ENCODE measurements at places on chromosomes 5 and 9.

- DNase-seq = no peak
Observed at GRCh38 chr5:58444805-58445204, 15.1 kb downstream of the PLK2 start.

- no peak for DNase-seq
Observed at GRCh38 chr5:9015937-9016270, 530.0 kb downstream of the SEMA5A start.

- DNase-seq = no peak
Observed at GRCh38 chr9:114169029-114169951, 14.0 kb downstream of the COL27A1 start.

DNA sequence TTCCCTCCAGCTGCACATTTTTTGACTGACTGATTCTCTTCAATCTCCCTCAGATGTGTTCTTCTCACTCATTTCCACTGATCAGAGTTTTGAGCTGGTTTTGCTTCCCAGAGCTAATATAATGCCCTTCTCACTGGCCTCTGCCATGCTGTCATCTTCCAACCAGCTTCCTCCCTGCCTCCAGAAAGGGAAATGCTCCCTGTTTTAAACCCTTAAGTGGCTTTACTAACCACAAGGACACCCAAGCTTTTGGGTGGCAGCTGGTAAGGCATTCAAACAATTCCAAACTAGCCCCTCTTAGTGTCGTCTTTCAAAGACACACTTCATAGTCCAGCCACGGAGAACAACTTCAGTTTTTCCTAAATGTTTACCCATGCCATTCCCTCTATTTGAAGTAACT, 172.5 kb downstream of the CRB2 start:
- no peak for DNase-seq

- DNase-seq = no peak
Observed at GRCh38 chr5:110884005-110884404, 145.2 kb downstream of the SLC25A46 start.

DNA sequence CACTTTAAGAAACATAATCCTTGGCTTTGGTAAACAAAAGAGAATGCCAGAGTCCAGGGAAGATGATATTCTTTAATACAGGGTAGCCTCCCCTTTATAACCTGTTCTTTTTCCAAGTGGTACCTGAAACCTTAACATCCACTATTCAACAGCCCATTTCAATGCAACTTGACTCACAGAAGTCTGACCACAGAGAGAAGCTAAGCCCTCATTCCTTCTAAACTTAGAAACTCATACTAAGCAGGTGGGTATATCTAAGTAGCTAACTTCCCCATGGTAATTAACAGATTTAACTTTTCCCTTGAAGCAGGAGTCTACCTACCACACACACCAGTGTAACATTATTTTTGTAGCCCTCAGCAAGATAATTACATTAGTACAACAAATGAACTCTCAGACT, 91.9 kb downstream of the CEMIP2 start:
- DNase-seq = no peak

DNA sequence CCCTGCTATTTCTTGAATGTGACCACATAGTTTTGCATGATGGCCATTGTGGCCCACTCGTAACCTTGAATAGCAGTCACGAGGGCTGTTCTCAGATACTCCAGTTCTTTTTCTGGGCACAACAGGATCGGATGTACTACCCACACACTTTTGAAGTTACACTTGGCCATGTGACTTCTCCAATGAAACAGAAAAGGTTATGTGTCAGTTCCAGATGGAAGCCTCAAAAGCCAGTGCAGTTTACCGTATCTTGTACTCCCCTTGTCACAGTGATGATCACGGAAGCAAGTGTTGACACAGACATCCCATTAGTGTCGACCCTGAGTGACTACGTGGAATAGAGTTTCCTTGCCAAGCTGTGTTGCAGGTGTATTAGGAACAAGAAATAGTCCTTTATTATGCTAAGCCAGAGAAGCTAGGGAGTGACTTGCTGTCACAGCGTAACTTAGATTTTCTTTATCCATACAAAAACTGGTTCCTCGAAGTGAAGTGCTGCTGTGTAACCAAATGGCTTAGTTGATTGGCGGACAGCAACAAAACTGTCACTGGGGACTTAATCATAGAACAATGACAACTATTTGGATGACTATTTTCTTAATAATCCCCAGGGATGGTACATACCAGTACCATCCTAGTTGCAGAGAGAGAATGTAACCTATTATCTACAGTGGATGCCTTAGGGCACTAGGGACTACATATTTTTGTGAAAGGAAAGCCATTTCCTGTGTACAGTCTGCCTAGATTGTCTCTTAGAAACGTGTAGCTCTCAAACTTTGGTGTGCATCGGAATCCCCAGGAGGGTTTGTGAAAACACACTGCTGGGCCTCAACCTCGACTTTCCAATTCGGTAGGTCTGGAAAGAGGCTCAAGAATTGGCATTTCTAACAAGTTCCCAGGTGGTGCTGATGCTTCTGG, 90.1 kb upstream of the DMRT1 start:
- no peak for DNase-seq

GRCh38 chr9:112487008-112487798, 576 bp downstream of the KIAA1958 start:
- peak; percentile 57 for DNase-seq

GRCh38 chr9:86700629-86701028, 246.7 kb downstream of the GAS1 start:
- peak; percentile 47 for DNase-seq

DNA sequence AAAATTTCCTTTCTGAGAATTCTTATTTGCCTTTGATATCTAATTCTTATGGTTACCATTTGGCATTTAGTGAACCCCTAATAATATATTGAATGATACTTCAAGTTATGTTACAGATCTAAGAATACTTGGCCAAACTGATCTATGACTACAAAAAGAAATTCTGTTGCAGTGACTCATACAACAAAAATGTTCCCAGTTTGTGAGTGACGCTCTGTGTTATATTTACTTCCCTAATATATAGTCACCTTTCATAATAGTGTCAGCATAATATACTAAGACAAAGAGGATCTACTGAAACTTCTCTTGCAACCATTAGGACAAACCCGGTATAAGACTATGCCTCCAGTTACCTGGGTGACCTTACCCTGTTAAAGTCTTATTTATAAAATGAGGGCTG, 216.9 kb upstream of the TLX3 start:
- DNase-seq = no peak

DNA sequence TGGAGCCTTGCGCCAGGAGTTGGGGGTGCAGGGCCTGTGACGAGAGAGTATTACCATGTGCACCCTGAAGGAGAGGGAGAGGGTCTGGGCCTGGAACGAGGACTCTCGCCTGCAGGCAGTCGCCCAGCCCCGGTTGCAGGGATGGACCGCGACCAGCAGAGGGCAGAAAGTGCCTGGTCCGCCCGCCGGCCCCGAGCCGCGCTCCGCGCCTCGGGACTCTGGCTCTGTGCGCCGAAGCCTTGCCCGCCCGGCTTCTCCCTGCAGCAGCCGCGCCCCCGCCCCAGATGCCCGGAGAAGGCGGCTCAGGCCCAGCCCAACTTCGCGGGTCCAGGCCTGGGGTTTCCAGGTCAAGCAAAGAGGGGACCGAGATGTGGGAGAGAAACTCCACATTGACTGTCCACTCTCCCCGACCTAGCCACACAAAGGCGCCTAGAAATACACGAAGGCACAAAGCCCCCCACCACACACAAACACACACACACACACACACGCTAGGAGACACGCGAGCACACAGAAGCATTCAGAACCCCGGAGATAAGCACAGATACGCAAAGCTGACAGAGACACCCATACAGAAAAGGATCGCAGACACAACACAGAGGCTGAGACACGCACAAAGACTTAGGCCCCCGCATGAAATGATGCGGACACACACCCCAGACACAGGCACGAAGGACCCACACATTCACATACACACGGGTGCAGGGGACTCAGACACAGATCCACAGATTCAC, 2.0 kb upstream of the LMX1B start:
- DNase-seq = no peak

- DNase-seq = no peak
Observed at GRCh38 chr5:125659316-125660023, 763.7 kb upstream of the GRAMD2B start.

GRCh38 chr9:2164268-2164667, 149.1 kb downstream of the SMARCA2 start:
- no peak for DNase-seq

GRCh38 chr5:177303925-177304391, 359 bp downstream of the PRELID1 start:
- no peak for DNase-seq

GRCh38 chr5:110644357-110644756, 82.1 kb downstream of the TMEM232 start:
- DNase-seq = no peak

DNA sequence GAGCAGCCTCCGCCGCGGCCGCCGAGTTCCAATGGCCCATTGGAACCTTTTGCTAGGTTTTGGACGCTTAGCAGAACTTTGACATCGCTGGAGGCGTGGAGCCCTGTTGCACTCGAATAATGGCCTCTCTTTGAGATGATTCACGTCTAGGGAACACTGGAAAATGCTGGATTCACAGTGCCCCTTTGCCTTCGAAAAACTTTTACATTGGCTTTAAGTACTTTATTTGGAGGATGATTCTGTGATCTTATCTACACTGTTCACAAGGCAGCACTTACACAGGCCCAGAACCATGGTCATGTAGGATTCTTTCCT, 536 bp upstream of the PPIC start:
- DNase-seq = no peak

- no peak for DNase-seq
Observed at GRCh38 chr9:132846109-132846917, 31.8 kb downstream of the AK8 start.

GRCh38 chr9:98406469-98406868, 151.0 kb upstream of the TBC1D2 start:
- no peak for DNase-seq

DNA sequence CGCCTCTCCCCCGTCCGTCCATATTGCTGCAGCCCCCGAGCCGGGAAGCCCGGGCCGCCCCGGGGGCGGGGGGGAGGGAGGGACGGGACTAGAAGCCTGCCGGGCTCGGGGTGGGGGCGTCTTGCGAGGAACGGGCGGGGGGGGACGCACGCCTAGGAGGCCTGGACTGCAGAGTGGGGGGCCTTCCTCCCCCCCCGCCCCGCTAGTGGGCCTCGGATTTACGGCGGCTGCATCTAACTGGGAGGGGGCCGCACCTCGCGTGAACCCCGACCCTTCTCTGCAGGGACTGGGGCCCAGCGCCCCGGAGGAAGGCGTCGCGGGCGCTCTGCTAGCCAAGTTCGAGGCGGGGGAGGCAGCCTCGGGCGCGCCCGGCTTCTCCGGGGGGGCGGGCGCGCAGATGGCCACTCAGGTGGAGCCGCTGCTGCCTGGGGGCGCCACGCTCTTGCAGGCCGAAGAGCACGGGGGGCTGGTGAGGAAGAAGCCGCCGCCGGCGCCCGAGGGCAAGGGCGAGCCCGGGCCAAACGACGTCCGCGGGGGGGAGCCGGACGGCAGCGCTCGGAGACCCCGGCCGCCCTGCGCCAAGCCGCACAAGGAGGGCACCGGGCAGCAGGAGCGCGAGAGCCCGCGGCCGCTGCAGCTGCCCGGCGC, at the start of gene LARP1:
TSS of gene LARP1 (plus strand) at position 17 of the 648 bp plus-strand sequence. CDS start at position 398, 381 bp downstream.
- DNase-seq = no peak
